ENCODE measurements at places on chromosomes 3 and 15. TPM values are rescaled to one million over a fixed set of nuclear protein-coding genes. Genes with fewer than 3 reads are reported as not detected.

Gene OSTN
- 0.12 TPM for polyA plus RNA-seq

- H3K36me3 ChIP-seq = no peaks in the 10 kb centered on the region
- no peak overlapping the region for H3K27ac ChIP-seq
- H3K27me3 ChIP-seq = no peaks in the 10 kb centered on the region
- H3K4me1 ChIP-seq = peaks cover 21% of the 10 kb centered on the region
- no peak for DNase-seq
Observed at GRCh38 chr3:58180940-58181587, 29.7 kb downstream of the DNASE1L3 start.

- H3K27ac ChIP-seq = no peak overlapping the region
- H3K36me3 ChIP-seq = peaks cover 14% of the 10 kb centered on the region
- H3K4me3 ChIP-seq = no peak overlapping the region
- no peaks in the 10 kb centered on the region for H3K27me3 ChIP-seq
Observed at GRCh38 chr15:58873267-58873666, 60.2 kb downstream of the SLTM start.

DNA sequence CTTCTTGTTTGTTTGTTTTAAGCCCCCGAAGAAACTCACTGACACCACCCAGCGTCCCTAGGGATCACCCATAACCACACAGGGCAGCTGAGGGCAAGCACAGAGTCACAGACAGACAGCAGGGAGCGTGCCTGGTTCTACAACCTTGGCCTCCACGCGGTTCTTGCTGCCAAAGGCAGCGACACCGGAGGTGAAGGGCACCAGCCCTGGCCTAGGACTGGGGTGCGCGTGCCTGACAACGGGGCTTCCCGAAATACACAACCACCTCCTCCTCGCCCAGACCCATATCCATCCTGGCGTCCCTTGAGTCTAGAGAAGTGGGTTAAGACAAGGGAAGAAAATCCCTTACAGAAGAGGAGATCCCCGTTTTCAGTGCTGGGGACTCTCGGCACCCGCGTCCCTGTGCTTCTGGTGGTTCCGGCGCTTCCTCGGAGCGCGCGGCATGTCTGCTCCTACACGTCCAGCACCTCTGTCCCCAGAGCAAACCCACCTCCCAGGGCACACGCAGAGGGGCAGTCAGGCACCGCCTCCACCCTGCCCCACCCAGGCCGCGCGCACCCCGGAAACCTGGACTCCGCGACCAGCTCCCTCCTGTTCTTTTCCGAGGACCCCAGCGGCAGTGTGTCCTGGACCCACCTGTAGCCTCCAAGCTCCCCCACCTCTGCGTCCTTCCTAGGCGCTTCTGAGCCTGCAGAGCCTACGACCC lies 911 bp downstream of the RFTN1 start:
- peaks cover 38% of the 10 kb centered on the region for H3K27me3 ChIP-seq
- peak; percentile 29 for DNase-seq
- peak overlapping the region; percentile 65 for H3K4me3 ChIP-seq
- peak overlapping the region; percentile 64 for H3K27ac ChIP-seq
